ENCODE measurements at places on chromosomes 6 and 20.
A peak's percentile ranks its signal among the peaks of the same experiment; 100 is the strongest.

DNA sequence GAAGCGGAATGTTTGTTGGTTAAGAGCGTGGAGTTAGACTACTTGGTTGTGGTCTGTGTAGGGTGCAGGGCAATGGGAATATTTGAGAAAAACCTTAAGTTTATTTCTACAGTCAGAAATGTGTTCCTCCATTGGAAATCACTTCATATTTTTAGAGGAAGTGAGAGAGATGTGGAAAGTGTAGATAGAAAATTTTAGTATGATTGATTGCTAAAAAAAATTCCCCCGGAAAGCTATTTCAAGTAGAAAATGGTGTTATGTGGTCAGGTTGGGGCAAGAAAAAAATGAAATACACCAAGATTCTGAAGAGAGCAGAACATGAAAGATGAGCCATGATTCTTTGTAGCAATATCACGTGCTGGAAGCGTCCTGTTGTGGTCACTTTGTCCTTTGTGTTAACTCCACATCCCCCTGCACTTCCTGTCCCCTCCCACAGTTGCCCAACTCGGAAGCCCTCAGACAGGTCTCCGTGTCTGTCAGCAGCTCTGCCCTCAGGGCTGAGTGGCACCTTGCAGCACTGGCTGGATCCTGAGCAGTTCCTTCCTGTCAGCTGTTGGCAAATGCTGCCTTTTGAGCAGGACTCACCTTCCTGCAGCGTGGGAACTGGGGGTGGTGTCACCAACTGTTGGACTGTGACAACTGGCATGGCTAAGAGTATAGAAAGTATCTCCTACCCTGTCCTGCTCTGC, 137.5 kb upstream of the SLC24A3 start:
- no peak for DNase-seq

- no peak for DNase-seq
Measured at GRCh38 chr20:44961870-44962267, 1.7 kb upstream of the TOMM34 start.

DNA sequence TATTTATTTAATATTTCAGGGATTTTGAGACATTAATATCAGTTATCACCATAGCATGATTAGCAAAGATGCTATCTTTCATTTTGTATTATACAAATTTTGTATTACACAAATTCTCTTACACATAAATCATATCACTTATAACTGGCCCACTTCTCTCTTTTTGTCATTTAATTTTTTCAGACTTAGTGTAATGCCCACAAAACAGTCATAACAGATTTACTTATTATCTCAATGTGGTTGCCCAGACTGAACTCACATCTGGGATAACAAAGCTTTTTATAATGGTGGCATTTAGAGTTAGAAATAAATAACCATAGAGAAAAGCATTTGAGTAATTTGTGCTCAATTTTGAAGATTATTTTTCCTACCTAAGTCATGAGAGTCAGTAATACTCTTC, 148.3 kb downstream of the TFAP2B start:
- no peak for DNase-seq

GRCh38 chr6:132666118-132666517, 7.1 kb upstream of the TAAR1 start:
- no peak for DNase-seq

GRCh38 chr6:162124710-162125435, 602.7 kb downstream of the PRKN start:
- no peak for DNase-seq

GRCh38 chr6:16367571-16367970, 129.2 kb downstream of the GMPR start:
- no peak for DNase-seq

GRCh38 chr6:21189759-21190158, 403.8 kb upstream of the SOX4 start:
- no peak for DNase-seq

DNA sequence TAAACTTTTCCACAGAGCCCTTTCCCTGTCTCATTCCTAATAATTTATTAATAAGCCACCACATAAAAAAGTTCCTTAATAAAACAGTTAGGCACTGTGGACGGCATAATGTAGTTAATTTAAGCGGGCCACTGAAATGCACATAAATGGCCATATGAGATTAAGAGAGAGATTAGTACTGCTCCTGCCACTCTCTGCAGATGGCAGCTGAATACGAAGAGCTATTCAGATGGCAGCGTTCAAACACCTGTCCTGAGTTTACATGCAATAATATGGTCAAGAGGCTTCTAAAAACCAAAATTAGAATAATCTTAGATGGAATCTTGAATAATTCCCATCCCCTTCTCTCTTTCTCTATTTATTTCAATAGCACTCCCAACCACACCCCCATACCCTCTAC, 461.8 kb downstream of the PKHD1 start:
- no peak for DNase-seq

DNA sequence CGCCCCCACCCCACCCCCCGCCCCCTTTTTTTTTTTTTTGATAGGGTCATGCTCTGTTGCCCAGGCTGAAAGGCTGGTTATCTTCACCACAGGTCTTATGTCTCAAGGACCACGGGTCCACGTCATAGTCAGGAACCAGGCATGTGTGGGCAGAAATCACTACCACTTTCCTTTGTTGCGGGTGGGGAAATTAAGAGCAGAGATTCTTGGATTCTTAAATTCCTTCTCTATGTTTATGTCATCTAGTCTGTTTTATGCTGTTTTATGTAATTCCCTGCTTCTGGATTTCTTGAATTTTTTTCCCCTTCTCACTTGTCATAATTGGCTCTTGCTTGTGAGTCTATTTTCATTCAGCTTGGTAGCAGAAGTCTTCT, 25.8 kb upstream of the PLCG1 start:
- no peak for DNase-seq

GRCh38 chr6:51398064-51398705, 579.5 kb downstream of the TFAP2B start:
- no peak for DNase-seq

DNA sequence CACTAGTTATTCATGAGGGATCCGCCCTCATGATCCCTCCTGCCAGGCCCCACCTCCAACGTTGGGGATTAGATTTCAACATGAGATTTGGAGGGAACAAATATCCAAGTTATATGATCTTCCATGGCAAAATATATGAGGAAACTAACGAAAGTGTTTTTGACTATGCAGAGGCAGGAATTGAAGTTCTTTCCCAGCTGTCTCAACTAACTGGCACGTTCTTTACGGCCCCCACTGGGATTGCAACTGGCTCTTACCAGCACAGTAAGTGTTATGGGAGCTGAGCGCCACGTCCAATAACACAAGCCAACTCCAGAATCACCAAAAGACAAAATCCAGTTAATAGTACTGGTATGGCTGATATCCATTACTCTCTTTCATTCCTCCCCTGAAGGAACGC, 66.6 kb downstream of the ECT2L start:
- DNase-seq = no peak

GRCh38 chr6:158808941-158809678, 10.1 kb downstream of the EZR start:
- no peak for DNase-seq

DNA sequence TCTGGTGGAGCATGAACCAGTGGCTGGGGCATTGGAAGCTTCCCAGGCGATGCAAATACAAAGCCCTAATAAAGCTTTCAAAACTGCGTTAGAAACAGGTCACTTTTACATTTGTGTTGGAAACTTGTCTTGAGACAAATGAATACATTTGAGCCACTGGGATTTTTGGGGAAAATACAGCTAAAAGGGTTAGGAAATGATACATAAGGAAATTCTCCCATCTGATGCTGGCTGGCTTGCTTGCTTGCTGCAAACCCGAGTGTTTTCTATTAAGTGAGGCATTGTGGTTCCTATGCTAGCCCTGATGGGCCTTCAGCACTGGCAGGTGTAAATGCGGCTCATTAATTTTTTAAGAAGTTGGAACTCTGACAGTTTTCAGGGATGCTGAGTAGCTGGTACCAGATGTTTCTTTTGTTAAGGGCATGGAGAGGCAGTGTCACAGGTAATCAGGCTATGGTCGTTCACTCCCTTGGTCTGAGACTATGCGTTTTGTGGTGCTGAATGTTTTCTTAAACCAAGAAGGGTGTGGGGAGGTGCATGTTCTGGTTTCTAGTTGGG, 35.2 kb downstream of the RREB1 start:
- DNase-seq = no peak

GRCh38 chr6:154410619-154411072, 54.0 kb upstream of the IPCEF1 start:
- peak; percentile 96 for DNase-seq

DNA sequence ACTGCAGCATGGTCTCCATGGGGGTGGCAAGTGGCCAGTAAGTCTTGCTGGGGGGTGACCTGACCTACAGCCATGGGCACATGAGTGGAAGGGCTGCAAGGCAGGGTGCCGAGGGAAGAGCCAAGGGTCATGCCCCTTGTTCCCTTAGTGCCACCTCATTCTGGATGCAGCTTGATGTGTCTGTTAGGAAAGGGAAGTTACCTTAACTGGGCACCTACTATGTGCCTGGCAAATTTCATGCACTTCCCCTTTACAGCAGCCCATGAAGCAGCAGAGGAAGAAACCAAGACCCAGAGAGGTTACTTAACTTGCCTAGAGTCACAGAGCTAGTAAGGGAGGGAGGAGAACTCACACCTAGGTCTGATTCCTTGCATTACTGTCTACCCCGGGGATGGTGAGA, 174.0 kb downstream of the MRPL14 start:
- DNase-seq = no peak

DNA sequence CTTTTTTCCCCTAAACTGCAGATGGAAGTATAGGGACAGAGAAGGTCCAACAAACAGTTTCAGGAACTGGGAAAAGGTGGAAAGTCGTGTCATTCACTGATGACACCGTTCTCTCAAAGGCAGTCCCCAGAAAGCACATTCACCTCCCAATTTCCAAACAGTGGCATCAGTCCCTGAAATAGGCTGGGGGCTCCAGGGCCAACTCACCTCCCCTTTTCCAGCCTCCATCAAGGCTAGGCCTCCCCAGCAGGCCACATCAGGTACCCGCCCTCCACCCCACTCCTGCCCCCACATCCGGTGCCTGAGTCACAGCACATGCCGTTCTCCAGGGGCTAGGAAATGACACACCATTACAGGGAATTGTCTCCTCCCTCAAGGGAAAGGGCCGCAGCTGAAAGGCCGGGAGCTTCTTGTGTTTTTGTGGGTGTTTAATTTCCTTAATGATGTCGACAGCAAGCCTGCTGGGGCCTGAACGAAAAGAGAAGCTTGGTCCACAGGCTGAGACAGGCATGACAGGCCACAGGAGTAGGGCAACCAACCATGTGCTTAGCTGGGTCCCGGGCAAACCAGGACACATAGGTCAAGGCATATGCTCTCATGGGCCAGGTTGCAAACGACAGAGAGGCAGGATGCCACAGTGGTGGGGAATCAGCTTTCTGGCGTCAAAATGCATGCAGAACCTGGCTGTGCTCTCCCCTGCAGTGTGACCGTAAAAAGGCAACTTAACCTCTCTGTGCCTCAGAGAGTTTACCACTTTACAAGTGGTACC, 39.2 kb downstream of the ZMYND8 start:
- DNase-seq = peak; percentile 97

DNA sequence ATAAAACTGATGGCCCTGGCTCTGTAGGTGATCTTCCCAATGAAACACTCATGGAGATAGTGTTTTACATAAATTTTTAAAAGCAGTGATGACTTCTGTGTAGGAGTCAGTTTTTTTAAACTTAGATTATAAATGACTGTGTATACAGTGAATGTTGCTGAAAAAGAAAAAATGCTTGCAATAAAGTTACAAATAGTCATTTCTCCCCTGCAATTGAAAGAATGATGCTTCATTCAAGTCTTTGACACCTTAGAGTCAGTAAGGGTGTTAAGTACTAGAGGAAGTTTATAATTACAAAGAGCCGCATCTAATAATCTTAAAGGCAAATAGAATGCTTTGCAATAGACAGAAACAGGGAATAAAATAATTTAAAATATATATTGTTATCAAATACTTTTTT, 27.6 kb downstream of the ZNF292 start:
- no peak for DNase-seq

DNA sequence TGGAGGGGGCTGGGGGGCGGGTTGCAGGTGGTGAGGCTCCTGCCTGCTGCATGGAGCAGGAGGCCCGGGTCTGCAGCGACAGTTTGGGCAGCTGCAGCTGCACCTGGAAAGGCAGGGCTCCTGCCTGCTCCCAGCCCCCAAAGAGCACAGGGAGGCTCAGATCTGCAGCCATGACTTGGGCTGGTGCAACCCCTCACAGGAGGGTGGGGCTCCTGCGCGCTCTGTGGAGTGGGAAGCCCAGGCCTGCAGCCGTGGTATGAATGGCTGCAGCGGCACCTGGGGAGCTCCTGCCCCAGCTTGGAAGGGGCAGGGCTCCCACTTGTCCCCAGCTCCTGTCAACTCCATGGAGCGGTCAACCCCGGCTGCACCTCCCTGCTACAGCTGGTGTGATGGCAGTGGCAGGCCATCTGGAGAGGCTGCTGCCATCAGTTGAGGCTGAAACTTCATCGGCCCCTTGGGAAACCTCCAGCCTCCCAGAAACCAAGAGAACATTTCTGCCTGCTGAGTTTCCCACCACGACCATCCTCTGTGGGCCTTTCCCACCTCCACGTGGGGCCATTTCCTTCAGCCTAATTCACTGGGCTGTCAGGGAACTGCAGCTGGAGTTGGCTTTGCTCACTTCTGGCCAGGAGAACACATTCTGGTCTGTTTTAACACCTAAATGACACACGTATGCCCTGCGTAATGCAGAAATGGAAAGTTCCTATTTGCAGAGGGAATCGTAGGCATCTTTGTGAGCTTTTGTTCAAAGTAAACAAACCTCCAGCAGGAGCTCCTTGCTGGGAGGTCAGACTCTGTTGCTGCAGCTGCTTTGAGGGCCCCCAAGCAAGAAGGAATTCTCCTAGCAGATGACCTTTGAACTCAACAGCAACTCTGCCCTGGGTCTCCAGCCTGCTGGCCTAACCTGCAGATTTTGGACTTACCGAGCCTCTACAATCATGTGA, 429.0 kb downstream of the PREX1 start:
- DNase-seq = no peak

GRCh38 chr20:62304331-62305148, 1.7 kb downstream of the ADRM1 start:
- DNase-seq = no peak

GRCh38 chr6:90730151-90730673, 143.3 kb upstream of the MAP3K7 start:
- DNase-seq = no peak

- no peak for DNase-seq
Measured at GRCh38 chr20:56985066-56985685, 281.3 kb downstream of the BMP7 start.

- DNase-seq = no peak
Measured at GRCh38 chr6:108635505-108636226, 74.9 kb downstream of the FOXO3 start.

DNA sequence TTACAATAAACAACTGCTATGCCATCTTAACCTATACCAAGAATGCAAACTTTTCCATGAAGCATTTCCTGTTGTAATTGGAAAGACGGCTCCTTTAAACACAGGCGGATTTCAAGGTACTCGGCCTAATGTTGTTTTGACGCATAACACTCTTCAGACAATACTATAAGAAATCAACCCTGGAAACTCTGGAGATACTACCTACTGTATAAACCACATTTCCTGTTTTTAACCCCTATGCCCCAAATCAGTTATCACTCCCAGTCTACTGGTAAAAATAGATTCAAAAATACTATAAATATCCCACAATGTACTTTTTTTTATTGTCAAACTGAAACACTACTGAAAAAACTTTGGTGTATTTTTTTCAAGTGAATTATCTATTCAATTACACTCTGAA, 118.1 kb downstream of the IRF4 start:
- DNase-seq = no peak
